ENCODE measurements at places on chromosomes 1 and 21.

GRCh38 chr1:154353460-154353904 lies 28.2 kb downstream of the ATP8B2 start:
- no peak for DNase-seq

- DNase-seq = no peak
These were observed 43.7 kb downstream of the BACH1 start for GRCh38 chr21:29342363-29342957.

- DNase-seq = no peak
These were observed 52.8 kb downstream of the CAPN2 start for GRCh38 chr1:223765036-223765718.

- DNase-seq = no peak
These were observed 35.8 kb upstream of the CR2 start for GRCh38 chr1:207418351-207418750.

DNA sequence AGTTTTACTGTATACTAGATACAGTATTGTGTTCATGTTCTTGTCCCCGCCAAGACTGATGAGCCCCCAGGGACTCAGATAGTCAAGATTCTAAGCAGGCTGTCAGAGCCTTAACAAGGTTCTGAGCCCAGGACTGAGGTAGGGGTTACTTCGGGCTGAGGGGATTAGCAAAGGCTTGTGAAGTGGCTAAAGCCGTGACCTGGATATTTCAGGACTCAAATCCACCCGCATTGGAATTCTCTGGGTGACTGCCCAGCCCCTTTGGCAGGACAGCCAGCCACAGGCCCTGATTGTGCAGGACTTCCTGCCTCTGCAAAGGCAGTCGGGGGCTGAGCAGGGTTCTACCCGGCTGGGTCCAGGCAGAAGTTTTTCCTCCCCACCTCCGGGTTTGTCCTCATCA lies at the start of gene PLA2G5:
PLA2G5 (plus strand) TSS at position 321 of the 400 bp plus-strand sequence. CDS start 14,637 bp downstream, outside the sequence.
- no peak for DNase-seq

Data from D721Med (cell line).